Natural killer cell (primary cell): ENCODE measurements at places on chromosomes 2 and 18.

DNA sequence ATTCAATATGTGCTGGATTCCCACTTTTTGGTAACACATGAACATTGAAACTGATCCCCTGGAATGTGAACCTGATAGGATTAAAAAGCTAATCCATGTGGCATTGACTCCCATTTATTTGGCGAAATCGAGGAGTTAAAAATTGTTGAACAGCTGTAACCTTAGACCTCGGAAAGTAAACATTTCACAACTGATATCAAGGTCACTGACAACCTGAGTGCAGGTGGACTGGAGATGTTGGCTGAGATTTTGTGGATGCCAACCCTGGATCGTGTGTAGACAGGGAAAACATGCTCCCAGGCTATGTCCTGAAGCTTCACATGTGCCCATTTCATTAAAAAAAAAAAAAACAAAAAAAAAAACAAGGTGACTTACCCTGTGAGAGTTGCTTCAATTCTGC, 204.8 kb downstream of the SETBP1 start:
- DNase-seq, result no peak

DNA sequence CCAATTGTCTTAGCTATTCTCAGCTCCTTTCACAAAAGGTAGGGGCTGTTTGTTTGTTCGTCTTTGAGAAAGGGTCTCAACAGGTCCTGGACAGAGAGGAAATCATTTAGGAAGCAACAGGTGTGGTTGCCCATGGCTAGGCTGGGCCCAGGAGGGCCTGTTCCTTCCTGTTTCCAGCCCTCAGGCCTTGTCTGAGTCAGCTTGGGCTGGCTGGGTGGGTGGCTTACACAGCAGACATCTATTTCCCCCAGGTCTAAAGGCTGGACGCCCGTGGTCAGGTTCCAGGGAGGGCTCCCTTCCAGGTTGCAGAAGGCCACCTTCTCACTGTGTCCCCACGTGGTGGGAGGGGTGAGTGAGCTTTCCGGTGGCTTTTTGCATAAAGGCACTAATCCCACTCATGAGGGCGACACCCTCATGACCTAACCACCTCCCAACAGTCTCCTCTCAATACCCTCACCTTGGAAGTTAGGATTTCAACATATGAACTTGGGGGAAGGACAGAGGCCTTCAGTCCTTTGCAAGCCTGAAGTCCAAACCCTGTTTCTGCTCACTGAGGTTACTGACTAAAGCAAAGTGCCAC, 45.5 kb downstream of the ARHGEF4 start:
- DNase-seq, result no peak

DNA sequence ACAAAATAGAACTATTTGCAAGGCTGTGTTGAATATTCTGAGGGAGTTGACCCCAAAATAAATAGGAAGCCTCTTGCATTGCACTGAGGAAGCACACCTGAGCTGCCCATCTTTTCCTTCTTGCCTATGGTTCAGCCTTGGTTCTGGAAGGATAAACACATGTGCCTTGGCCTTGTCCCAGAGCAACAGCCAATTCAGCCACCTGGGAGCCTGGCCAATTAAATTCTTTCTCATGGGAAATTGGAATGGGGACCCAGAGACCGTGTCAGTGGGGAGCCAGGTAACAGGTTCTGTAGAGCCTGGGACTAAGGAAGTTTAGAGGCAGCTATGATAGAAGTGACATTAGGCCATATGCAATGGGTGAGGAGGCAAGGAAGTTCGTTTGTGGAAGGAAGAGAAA, 99.6 kb downstream of the KLF7 start:
- DNase-seq, result no peak

- DNase-seq, result no peak
Observed at GRCh38 chr2:11169333-11169732, 14.1 kb downstream of the SLC66A3 start.

DNA sequence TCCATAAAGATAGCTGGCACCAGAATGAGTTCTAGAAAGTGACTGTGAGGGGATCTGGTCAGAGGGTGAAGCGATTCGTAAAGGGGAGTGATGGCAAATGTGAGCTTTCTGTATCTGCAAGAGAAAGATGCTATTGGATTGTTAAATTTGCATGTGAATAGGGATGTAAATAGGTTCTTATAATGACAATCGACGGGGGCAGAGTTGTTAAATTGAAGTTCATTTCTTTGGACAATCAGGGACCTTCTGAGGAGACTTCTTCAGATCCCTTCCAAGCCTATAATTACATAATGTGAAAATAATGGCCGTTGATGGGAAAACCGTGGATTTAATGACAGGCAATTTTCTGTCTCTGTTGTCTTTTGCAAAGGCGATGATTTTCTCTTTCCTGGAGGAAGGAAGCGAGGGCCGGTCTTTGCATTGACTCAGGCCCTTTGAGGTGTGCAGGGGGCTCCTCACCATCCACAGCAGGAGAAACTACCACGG, 52.2 kb upstream of the TMEM18 start:
- DNase-seq, result no peak

DNA sequence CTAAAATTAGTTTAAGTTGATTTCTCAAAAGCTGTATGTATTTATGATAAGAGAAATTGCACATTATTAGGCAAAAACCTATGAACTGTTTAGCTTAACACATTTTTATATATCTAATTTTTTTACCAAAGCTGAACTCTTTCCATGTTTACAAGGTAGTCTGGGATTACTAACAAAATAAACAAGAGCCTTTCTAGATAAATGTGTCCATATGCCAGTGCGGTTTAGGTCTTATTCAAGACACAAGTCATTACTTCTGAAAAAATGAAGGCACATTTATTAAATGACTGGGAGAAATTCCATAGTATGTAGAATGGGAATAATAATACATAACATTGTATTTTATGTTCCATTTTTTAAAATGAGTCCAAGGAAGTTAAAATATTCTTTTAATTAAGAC, 82.0 kb downstream of the DPP4 start:
- no peak for DNase-seq

- no peak for DNase-seq
Observed at GRCh38 chr2:25303633-25304236, 38.0 kb downstream of the DNMT3A start.

DNA sequence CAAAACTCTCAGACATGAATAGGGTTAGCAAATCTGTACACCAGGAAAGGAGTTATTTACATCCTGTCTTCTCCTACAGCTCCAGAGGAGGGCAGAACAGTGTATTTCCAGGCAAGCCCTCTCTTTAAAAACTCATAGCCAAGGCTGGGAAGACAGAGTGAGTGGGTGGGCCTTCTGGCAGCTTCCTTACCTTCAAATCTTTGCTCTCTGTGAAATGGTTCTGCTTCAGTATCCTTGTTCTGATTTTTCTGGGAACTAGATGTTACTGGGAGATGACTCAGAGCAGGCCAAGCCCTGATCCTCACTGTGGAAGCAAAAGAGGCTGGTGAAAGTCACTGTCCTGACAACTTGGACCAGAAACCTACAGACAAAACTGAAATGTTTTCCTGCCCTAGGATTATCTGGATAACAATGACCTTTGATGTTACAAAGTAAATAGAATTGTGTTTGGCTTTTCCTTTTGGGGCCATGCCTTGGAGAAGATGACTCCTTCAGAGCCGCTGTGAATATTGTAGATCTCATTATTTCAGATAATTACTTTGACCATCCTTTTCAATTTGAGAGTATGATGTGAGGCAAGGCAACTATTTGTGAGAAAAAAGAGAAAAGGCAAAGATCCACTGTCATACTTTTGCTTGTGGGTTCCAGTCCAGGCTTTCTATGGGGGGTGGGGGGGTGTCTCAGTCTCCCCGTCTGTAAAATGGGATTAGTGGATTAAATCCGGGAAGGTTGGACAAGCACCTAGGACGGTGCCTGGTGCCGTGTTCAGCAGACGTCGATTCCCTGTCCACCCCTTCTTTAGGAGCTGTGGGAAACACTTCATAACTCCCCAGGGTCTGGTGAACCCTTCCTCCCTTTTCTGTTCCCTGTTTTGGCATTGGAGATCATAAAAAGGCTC, 644 bp upstream of the QPCT start:
- no peak for DNase-seq

DNA sequence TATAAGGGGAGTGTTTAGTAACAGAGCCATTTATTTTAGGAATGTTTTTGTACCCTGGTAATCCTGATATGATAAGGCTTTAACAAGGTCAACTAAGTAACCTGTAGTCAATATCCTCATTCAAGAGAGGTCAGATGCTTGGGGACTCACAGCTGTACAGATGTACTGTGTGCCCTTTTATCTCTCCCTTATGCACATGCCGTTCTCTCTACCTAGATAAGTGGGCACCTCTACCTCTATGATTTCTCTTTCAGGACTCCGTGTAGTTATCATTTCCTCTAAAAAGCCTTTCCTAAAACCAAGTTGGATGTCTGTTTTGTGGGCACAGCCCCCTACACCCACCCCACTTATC, 132.4 kb downstream of the BCL2 start:
- no peak for DNase-seq

DNA sequence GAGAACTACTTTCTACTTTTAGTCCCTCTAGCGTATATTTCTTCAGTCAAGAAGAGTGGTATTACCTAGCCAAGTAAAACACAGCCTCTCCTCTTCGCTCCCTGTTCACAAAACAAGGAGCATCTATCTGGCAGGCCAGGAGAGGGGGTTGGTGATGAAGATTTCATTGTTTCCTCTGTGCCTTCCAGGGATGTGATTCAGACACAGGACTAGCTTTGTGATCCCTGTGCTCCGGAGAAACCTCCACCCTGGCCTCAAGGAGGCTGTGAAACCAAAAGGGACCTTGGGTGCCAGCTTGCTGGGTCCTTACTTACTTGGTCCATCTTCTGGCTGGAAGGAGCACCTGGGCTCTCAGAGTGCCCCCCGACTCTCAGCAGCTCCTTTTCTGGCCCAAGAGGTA, 5.7 kb downstream of the RHOB start:
- no peak for DNase-seq

- DNase-seq, result no peak
Observed at GRCh38 chr2:179556425-179556824, 291.8 kb upstream of the SESTD1 start.
